ENCODE measurements at places on chromosomes 3 and 15. TPM values are rescaled to one million over a fixed set of nuclear protein-coding genes. Genes with fewer than 3 reads are reported as not detected.

DNA sequence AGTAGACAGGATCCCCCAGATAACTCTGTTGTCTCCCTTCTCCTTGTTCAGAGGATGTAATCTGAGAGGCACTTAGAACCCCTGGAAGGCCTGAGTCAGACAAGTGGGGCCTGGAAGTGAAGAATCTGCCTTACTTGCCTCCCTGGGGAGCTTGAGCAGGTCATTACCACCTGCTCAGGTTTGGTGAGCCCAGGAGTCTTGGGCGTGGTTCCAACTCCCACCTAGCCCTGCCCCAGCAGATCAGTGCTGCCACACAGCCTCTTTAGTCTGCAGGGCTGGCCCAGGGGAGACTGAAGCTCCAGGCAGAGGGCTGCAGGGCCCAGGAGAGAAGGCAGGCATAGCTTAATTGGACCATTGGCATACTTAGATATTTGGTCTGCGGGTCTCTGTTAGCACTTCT is 230.0 kb downstream of the ERC2 start:
- DNase-seq: no peak

GRCh38 chr3:123730829-123731228 is 146.0 kb upstream of the HACD2 start:
- DNase-seq: no peak

GRCh38 chr3:194985031-194985578 is 285.9 kb downstream of the XXYLT1 start:
- DNase-seq: no peak

- no peak for DNase-seq
These were observed 133.1 kb downstream of the SMAD6 start for GRCh38 chr15:66834881-66835878.

DNA sequence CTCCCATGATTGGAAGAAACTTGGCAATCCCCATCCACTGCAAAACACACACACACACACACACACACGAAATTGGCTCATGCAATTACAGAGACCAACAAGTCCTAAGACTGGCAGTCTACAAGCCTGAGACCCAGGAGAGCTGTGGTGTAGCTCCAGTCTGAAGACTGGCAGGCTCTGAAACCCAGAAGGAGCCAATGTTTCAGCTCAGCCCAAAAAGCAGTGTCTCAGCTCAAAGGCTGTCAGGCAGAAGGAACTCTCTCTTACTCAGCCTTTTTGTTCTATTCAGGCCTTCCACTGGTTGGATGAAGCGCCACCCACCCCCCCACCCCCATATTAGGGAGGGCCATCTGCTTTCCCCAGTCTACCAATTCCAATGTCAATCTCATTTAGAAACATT is 32.1 kb downstream of the MESD start:
- DNase-seq: no peak

- peak; percentile 73 for DNase-seq
These were observed 43.7 kb downstream of the MECOM start for GRCh38 chr3:169619793-169620192.

The UBL7 gene
- polyA plus RNA-seq: 90.4 TPM

The C3orf52 gene
- 2.9 TPM for polyA plus RNA-seq
